ENCODE measurements at places on chromosomes 11 and 22. TPM values are rescaled to one million over a fixed set of nuclear protein-coding genes. Genes with fewer than 3 reads are reported as not detected.

The SEC14L3 gene
- not detected for total RNA-seq

The SAA1 gene
- 13.3 TPM for total RNA-seq

The TIMP3 gene
- total RNA-seq, result 749 TPM

GRCh38 chr11:121767433-121767832 lies 314.7 kb upstream of the SORL1-AS1 start:
- H3K27me3 ChIP-seq, result no peaks in the 10 kb centered on the region
- H3K4me3 ChIP-seq, result no peak overlapping the region
- no peaks in the 10 kb centered on the region for H3K36me3 ChIP-seq
- H3K27ac ChIP-seq, result no peak overlapping the region
- no peaks in the 10 kb centered on the region for H3K4me1 ChIP-seq
- DNase-seq, result no peak

DNA sequence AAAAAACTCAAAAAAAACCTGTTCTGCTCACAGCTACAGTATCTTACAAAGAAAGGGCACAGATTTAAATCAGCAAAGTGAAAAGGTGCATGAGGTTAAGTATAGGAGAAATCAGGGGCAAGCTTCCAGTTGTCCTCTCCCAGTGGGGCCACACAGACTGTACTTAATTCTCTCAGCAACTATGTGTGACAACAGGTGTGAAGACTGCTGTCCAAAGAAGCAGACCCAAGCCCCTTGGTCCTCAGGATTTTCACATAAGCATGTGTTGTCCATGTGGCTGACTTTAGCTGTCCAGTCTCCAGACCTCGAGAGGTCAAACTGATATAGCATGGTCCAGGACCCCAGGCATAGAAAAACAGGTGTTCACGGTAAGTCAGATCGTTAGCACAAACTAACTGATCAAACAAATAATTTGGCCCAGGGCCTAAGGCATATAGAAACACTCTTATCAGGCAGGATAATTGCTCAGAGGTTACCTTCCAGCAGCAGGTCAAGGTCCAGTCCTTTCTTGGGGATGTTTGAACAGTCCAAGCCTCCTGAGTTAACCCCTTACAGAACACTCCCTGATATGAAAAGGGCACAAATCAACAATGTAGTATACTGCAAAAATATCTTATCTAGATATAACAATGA lies 21.1 kb upstream of the CSTF3 start:
- no peak overlapping the region for H3K27ac ChIP-seq
- H3K4me1 ChIP-seq, result no peaks in the 10 kb centered on the region
- H3K4me3 ChIP-seq, result no peak overlapping the region
- no peaks in the 10 kb centered on the region for H3K36me3 ChIP-seq

DNA sequence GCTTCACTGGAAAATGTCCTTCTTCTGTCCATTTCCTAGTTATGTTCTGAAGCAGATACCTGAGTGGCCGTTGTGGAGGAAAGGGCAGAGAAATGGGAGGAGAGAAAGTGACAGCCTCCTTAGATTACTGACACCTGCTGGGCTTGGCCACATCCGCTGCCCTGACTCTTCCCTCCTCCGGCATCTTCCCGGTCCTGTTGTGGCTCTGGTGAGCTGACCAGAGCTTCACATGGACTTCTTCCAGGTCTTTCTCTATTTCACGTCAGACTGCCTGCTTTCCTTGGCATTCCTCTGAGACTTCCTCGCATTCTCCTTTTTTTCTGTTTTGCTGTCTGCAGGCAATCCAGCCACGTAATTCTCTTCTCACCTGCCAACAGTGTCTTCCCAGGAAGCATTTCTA lies 138.7 kb upstream of the E2F8 start:
- no peak for DNase-seq
- no peak overlapping the region for H3K4me3 ChIP-seq
- H3K27me3 ChIP-seq, result no peaks in the 10 kb centered on the region
- H3K4me1 ChIP-seq, result peaks cover 9% of the 10 kb centered on the region
- H3K27ac ChIP-seq, result no peak overlapping the region
